ENCODE measurements at places on chromosomes 1 and 21.

DNA sequence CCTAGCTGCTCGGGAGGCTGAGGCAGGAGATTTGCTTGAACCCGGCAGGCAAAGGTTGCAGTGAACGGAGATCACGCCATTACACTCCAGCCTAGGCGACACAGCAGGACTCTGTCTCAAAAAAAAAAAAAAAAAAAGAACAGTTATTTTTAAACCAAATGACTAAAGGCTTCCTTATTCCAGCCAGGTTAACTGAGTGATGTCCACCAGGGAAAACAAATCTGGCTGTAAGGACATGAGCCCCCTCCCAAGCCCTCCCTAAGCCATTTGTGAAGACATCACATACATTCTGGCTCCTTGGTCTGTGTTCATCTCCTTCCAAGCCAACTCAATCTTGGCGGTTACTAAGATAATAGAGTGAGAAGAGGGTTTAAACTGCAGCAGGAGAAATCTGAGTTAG lies 8.2 kb downstream of the TMCC2 start:
- DNase-seq: no peak

- DNase-seq: no peak
Measured at GRCh38 chr1:79079770-79080169, 73.2 kb upstream of the ADGRL4 start.

DNA sequence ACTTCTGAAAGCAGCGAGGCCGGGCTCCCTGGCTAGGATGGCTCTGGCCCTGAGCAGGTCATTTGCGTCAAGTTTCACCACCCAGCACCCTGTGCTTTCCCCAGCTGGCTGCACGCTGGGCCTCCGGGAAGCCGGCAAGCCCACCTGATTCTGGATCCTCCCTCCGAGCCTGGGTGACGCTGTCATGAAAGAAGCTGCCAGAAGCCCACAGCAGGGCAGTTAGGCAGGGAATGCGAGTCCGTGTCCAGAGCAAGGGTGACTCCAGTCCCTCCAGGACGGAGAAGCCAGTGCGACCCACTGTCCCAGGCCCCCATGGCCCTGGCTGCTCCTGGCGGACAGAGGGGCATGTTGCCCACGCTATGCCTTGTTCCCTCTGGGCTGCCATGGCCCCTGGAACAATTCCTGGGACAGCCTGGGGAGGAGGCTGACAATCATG lies 44.4 kb upstream of the PCBP3 start:
- DNase-seq: no peak

DNA sequence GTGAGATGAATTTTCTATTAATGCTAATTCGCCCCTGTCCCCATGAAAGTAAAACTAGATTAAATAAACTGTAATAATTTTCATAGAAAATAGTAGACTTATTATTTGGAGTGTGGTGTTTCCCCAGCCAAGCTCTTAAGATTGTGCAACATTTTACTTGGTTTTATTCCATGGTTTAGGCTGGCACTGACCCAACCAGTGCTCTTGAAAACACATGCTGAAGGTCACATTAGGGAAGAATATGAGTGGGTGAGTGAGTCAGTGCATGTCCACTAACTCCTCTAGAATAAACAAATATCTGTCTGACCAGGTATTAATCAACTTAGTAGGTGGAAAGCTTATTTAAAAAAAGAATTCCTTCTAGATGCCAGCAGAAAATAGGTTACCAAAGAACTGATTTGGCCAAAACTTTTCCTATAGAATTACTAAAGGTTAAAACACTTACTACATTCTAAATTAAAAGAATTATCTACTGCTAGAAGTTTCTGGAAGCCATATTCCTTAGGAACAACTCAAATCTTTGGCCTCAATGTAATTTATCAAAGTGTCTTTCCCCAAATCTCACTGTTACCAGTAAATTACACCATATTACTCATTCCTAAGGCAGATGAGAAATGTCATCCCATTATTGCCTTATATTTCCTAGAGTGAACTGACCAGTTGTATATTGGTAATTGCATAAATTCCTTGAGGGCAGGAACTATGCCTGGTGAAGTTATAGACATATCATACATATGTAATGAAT lies 89.7 kb upstream of the RGS1 start:
- no peak for DNase-seq

GRCh38 chr21:39597595-39597994 lies 15.1 kb upstream of the B3GALT5 start:
- no peak for DNase-seq

DNA sequence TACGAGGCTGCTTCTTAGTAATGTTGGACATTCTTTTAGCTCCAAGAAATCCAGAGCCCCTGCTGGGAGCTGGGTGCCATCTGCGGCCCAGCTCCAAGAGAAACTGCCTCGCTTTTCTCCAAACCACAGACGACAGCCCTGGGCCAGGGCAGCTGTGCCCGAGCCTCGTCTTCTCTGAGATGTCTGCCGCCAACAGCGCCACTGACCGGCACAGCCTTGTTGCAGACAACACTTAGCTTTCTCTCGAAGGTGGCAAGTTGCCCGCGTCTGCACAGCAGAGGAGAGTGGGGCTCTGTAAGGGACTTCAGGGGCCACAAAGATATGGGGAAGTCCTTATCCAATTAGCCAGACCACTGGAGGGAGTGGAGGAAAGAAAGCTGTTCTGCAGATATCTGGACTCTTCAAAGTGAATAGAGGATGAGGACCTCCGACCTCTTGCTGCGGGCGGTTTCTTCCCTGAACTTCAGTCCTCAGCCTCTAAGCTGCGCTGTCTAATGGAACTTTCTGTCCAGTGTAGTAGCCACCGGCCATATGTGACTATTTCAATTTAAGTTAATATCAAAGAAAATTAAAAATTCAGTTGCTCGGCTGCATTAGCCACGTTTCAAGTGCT lies 63.9 kb upstream of the DISP3 start:
- no peak for DNase-seq

- DNase-seq: no peak
Measured at GRCh38 chr1:24960071-24960801, 30.2 kb upstream of the RUNX3 start.

GRCh38 chr1:37476087-37476452 lies 1.7 kb downstream of the ZC3H12A start:
- no peak for DNase-seq

- peak; percentile 33 for DNase-seq
Measured at GRCh38 chr21:33266050-33266788, at the start of gene IL10RB. Gene IL10RB, plus strand, starts transcription at chr21:33266367. Its CDS starts 99 bp downstream, at chr21:33266466.

DNA sequence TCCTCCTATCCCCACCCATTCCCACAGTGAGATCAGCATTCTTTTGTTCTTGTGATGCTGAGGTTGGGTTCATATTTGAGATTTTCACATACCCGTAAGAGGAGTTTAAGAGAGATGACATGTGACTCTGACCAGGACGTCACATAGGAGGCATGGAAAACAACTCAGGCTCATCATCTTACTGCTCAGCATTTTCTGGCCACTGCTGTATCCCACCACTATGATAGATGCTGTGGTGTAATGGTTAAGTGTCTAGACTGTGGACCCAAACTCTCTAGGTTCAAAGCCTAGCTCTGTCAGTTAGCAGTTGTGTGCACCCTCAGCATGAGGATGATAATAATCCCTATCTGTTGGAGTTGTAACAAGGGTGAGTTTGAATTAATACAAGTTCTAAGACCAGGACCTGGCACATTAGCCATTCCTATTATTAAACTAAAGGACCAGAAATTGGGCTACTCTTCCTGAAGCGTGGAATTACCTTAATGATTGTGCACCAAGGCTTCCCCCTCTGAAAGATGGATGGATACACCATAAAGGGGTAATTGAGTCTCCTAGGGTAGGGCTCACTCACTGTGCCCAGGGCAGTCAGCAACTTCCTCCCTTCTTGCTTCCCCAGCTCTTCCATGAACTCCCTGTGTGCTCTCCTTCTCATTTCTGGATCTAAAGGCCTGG lies 40.9 kb downstream of the LGR6 start:
- no peak for DNase-seq

DNA sequence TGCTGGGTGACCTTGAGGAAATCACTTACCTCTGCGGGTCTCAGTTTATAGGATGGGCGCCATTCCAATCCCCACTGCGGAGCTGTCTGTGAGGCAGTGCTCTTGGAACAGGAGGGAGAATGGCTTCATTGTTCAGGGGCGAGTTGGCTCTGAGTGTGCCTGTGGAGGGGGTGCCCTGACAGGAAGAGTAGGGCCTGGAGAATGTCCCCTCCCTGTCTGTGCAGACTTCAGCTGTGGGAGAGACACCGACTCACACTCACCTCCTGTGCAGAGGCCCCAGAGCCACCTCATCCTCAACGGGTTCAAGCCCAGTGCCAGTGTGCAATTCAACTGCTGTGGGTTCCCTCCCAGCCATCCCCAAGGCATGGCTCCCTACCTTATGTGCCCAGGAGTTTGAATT lies 17.1 kb downstream of the ADORA1 start:
- DNase-seq: peak; percentile 64

DNA sequence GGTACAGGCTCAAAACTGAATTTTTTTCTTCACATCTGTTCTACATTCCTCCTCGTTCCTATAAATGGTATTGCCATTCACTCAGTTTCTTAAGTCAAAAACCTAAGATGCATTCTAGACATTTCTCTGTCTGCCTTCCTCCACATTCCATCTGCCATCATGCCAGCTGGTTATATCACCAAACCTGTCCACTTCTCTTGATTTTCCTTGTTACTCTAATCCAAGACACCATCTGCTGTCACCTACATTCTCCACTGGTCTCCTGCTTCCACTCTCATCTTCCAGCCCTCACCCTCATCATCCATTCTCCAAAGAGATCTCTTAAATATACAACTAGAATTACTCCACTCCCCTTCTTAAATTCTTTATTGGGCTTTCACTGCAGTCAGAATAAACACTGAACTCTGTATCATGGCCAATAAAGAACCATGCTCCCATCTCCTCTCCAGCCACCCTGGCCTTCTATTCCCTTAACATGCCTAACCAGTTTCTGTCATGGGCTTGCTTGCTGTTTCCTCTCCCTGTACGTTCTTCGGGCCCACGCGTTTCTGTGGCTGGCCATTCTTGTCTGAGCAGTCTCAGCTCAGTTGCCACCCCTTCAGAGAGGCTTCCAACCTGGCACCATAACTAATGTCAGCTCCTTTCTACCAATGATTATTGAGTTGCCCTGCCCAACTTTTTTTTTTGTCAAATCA lies 278.3 kb downstream of the ST6GALNAC3 start:
- no peak for DNase-seq

- DNase-seq: no peak
Measured at GRCh38 chr1:17032741-17033140, 21.0 kb upstream of the ATP13A2 start.

- DNase-seq: no peak
Measured at GRCh38 chr1:172727956-172728603, 69.2 kb downstream of the FASLG start.

GRCh38 chr1:201652181-201652580 lies 113.3 kb downstream of the NAV1 start:
- no peak for DNase-seq

DNA sequence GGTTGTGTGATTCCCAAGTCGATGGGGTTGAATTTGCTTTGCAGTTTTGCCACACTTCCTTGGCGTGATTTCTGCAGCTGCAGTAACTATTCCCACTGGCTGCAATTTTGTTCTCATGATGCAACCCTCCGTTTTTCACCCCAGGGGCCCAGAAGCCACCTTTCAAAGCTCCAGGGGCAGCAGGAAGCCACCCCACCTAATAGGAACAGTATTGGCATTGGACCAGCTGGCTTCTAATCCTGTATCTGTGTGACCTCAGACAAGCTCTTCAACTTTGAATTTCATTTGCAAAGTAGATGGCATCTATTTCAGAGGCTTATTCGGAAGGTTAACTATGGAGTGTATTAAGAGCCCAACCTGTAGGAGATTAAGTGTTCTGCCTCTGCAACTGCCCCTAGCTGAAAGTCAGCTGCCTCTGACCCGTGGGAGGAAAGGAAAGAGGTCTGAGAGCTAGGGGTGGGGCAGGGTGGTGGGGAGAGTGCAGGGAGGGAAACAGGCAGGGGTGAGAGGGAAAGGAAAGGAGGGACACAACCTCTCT lies 12.6 kb downstream of the C1orf115 start:
- peak; percentile 12 for DNase-seq

GRCh38 chr1:119968068-119968492 lies 71.8 kb upstream of the ADAM30 start:
- DNase-seq: no peak

DNA sequence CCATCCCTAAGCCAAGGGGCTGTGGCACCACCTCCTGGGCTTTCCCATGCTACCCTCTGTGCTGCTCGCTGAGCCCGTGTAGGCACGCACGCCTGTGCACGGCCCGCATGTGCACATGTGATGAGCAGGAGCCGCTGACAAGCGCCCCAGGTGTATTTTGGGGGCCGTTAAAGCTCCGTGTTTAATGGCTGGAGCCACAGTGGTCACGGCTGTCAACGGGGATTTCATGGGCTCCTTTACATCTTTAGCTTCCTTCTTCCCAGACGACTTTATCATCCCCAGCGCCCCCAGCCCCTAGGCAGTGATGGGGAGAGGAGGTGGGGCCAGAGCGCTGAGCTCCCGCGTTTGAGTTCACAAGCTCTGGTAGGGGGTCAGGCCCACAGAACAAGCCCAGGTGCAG lies 11.7 kb upstream of the EPHA8 start:
- DNase-seq: no peak

Measured in NCI-H1092 treated with DMSO at 0.1 percent for 48 hours (cell line).